Activated CD4-positive, CD25-positive, alpha-beta regulatory T cell treated with anti-CD3 and anti-CD28 coated beads, Interleukin-2, amount 50 U/mL, for 24 hours (primary cell): ENCODE measurements at places on chromosomes 1 and 21.

GRCh38 chr21:19807201-19807600, 1191.0 kb upstream of the NCAM2 start:
- no peak for ATAC-seq

GRCh38 chr1:77014073-77014788, 147.0 kb downstream of the ST6GALNAC5 start:
- ATAC-seq: no peak

DNA sequence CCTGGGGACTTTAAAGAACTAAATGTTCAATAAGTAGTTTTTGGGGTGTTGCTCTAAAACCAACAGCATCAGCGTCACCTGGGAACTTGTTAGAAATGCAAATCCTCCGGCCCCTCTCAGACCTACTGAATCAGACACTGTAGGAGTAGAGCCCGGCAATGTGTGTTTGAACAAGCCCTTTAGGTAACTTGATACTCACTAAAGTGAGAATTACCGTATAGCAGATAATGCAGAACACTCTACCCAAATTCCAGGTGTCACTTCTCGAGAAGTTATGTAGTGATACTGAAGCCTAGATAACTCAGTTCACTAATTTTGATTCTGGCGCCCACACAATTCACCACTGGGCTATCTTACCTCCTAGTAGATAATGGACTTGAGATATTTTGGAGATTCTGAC, 3.7 kb upstream of the DPT start:
- no peak for ATAC-seq

DNA sequence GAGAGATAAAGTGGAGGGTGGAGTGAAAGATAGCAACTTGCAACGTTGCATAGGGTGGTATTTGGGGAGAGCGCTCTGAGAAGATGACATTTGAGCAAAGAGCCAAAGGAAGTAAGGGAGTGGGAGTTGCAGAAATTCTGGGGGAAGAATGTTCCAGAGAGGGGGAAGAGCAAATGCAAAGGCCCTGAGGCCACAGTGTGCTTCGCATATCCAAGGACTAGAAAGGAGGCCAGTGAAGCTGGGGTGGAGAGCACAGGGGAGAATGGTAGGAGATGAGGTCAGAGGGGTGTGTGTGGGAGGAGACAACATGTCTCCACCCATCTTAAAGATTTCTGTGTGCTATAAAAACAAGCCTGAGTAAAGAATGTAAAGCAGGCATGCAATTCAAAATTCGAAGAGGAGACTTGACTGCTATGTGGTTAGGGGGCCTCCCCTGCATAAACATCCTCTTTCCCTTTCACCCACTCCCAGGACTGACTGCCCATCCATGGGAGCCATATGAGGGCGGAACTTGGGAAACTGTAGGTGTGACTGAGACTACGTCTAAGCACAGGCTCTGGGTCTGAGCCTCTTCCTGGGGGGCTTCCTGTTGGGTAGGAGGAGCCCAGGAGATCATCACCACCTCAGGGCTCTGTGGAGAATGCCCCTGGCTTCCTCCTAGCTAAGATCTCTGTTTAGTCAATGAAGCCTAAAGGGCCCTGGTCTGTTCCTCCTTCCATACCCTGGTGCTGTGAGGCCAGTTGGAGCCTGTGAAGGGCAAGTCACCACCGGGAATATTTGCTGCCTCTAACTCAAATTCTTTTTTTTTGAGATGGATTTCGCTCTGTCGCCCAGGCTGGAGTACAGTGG, 2.9 kb upstream of the CLIC4 start:
- ATAC-seq: no peak

DNA sequence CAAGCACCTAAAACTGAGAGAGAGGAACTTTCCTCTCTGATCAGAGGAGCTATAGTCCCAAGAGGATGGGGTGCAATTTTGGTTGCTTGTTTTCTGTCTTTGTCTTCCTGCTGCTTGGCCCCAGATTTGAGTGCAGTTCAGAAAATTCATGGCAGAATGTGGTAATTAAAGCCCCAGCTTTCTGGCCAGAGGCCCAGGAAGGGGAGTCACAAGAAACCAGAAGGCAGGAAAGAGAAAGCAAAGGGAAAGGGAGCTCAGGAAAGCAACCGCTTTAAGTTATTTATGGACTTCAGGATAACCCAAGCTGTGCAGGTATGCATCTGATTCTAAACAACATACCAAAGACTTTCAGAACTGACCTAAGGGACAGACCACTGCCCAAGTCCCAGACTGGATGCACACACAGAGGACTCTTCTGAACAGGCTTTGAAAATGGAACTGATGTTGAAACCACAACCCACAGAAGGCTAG, 88.8 kb downstream of the ST3GAL3 start:
- ATAC-seq: no peak

DNA sequence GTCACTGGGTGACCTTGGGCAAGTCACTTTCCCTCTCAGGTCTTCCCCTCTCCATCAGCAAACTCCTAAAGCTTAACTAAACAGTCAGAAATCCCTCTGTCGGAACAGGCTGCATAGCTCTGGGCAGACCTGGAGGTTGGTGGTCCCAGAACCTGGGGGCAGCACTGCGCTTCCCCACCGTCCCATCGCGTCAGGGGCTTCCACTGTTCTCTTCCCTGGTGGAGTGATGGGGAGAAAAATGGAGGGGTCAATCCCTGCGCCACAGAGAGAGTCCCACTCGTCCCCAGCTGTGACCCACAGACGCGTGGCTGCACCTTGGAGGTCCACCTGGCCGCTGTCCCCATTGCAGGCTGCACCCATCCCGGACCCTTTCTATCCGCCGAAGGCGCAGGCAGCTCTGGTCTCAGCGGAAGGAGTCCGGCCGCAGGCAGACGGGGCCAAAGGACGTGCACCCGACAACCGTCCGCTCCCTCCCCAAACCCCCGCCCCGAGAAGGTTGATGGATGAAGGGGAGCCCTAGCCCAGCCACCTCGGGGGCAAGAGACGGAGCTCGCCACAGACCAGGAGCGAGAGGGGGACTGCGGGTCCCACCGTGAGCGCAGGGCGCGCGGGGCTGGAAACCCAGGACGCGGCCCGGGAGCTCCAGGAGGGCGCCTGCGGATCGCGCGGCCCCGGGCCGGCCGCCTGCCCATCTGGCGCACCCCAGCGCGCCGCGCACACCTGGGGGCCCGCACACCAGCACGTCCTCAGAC, 588 bp upstream of the WNT3A start:
- ATAC-seq: no peak

GRCh38 chr1:6815726-6816125, 30.5 kb downstream of the CAMTA1 start:
- ATAC-seq: no peak

- ATAC-seq: no peak
Measured at GRCh38 chr1:206496131-206496793, 11.1 kb upstream of the RASSF5 start.

GRCh38 chr1:53348486-53349368, 20.9 kb upstream of the LRP8 start:
- ATAC-seq: no peak

DNA sequence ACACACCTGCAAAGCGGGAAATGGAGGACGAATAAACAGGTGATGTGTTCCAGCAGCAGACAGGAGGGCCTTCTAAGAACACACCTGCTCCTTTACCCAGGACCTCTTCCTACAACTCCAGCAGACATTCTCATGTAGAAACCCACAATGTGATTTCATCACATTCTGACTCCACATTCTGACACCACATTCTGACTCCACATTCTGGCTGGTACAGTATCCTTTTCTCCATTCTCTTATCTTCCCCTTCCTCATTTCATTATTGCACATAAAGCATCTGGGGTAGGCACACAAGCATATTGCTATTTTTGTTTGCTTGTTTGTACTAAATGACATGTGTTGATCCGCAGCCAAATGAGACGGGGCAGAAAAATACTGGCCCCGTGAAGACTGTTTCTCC, 3.6 kb upstream of the ZNF124 start:
- no peak for ATAC-seq

DNA sequence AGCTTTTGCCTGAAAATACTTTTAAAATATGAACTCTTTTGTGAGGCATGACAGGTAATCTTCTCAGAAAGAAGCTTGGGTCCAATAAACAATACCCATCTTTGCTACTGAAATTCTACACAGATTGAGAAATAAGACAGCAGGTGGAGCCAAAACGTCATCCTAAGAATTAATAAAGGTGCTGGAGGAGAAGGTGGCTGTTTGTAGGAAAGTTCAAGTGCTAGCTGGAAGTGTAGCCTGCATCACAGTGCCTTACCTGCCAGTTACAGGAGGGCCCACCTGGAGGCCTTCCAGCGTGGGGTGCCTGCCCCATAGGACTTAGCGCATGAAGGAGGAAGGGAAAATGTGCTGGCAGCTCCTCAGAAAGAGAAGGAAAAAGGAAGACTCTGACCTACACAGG, 93.7 kb downstream of the TTC3 start:
- ATAC-seq: no peak

- no peak for ATAC-seq
Measured at GRCh38 chr1:51238034-51238403, 1.9 kb downstream of the RNF11 start.

GRCh38 chr1:51636764-51637522, 20.1 kb downstream of the OSBPL9 start:
- no peak for ATAC-seq

- ATAC-seq: peak; percentile 95
Measured at GRCh38 chr1:235952950-235953615, 86.4 kb upstream of the LYST start.

DNA sequence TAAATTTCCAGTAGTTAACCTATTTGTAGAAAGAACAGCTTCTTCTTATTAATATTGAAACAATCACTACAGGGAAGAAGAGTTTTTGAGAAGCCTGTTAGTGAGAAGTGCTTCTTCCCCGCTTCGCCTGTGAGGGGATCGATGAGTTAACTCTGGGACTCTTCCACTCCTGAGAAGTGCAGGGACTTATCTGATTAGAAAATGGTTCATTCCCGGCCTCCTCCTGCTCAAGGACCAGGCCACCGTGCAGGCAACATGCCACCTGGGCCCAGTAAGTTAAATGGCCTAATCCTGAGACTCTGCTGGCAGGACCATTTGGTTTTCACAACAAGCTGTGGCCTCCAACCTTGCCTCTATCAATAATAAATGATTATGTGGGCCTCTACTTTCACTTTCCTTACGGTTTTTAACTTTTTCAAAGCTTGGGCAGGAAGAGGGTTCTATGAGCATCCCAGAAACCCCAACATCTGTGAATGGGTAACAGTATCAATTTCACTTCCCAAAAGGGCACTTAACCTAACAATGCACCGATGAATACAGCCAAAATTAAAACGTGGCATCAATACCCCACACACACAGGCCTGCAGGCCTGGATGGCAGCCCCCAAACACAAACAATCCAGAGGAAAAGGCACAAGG, 33.1 kb downstream of the SIPA1L2 start:
- ATAC-seq: no peak

DNA sequence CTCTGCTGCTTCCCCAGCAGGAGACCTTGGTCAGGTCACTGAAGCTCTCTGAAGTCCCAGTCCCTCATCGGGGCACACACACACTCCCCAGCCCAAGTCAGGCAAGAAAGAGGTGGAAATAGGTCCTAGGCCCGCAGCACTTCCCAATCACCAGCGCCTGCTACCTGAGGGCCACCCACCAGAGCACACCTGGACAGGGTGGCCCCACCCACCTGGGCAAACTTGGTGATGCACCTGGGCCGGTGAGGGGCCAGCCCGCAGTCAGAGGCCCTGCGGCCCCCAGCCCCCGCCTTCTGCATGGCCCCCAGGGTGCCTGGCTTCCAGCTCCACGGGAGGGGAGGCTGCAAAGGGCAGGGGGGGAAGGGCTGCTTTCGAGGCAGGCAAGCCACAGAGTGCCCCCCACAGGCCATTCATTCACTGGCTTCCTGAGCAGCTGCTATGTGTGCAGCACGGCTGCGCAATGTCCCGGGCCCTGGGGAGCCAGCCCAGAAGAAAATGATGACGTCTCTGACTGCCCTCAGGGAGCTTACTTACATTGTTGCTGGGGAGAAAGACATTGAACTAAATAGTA, 4.7 kb downstream of the SH2D5 start:
- no peak for ATAC-seq

- no peak for ATAC-seq
Measured at GRCh38 chr1:29438991-29439390, 202.7 kb downstream of the PTPRU start.

- ATAC-seq: no peak
Measured at GRCh38 chr1:11417162-11417561, 61.8 kb upstream of the DISP3 start.

DNA sequence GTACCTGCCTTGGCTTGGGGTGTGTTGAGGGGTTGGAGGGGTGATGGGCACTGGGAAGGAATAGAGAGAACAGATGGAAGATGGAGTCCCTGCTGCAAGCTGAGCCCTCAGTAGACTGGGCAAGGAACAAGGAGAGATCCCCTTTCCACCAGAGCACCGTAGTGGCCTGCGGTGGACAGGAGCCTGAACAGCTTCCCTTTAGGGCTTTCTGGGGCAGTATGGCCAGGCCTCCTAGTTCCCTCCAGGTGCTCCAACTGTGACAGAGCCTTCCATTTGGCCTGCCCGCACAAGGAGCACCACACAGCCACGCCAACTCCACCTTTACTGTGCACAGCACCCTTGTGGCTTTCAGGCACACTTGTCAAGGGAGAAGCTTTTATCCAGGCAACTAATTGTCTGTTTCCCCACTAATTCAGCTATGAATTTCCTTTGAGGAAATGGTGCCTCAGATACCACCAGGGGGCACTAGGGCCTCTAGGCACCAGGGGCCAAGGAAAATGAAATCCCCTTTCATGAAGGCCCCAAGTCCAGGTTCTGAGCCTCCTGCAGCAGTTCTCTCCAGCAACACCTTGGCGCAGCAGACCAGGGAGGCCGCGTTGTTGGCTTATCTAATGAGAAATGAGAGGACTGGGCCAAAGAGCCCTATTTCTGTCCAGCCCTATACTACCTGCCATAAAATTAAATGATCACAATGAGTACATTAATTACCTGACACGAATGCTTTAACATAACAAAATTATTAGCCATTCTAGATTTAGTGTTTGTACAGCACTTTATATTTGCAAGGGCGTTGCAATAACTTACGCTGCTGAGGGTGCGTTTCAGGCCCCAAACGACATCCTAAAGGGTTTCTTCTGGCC, 23.1 kb upstream of the ERI3 start:
- no peak for ATAC-seq

GRCh38 chr1:237179503-237179902, 137.5 kb downstream of the RYR2 start:
- ATAC-seq: no peak

- no peak for ATAC-seq
Measured at GRCh38 chr1:159869173-159869572, 6.7 kb upstream of the VSIG8 start.
